ENCODE measurements at places on chromosomes 12 and 14.
A peak's percentile ranks its signal among the peaks of the same experiment; 100 is the strongest.

GRCh38 chr14:38960946-38961531, 142.0 kb downstream of the SEC23A start:
- no peak overlapping the region for H3K27ac ChIP-seq
- no peak for DNase-seq
- H3K4me1 ChIP-seq = no peaks in the 10 kb centered on the region
- H3K36me3 ChIP-seq = no peaks in the 10 kb centered on the region
- no peak overlapping the region for H3K4me3 ChIP-seq

GRCh38 chr12:128365651-128366231, 98.8 kb downstream of the TMEM132C start:
- H3K36me3 ChIP-seq = no peaks in the 10 kb centered on the region
- H3K4me1 ChIP-seq = no peaks in the 10 kb centered on the region
- no peak overlapping the region for H3K27ac ChIP-seq

- DNase-seq = no peak
- no peaks in the 10 kb centered on the region for H3K36me3 ChIP-seq
- no peaks in the 10 kb centered on the region for H3K4me1 ChIP-seq
- H3K27me3 ChIP-seq = no peaks in the 10 kb centered on the region
- H3K27ac ChIP-seq = no peak overlapping the region
Measured at GRCh38 chr12:19852100-19852855, 413.0 kb downstream of the AEBP2 start.

DNA sequence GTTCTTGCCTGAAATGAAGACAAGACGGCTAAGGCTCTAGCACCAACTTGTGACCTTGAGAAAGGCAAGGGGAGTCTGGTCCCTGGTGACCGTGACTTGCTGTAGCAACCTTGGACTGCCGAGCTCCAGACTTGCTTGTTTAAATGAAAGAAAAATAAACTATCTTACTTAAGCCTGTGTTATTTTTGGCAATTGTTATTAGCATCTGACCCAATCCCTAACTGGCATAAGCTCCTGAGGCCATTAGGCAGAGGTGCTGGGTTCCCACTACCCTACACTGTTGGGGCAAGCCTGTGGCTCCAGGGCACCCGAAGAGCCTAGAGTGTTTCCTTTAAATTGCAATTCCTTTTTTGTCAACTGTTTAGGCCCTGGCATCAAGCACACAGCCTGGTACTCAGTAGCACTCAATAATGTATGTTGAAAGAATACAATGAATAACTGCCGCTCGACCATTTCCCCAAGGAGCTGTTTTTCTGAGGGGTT, 106.9 kb upstream of the HIF1A start:
- H3K4me1 ChIP-seq = peaks cover 48% of the 10 kb centered on the region
- H3K4me3 ChIP-seq = no peak overlapping the region
- H3K27me3 ChIP-seq = no peaks in the 10 kb centered on the region

GRCh38 chr12:68601767-68602166, 8.9 kb upstream of the RAP1B start:
- no peak for DNase-seq
- no peak overlapping the region for H3K4me3 ChIP-seq
- no peaks in the 10 kb centered on the region for H3K36me3 ChIP-seq
- no peak overlapping the region for H3K27ac ChIP-seq
- H3K4me1 ChIP-seq = no peaks in the 10 kb centered on the region

GRCh38 chr12:63150713-63151622, at the start of gene AVPR1A:
TSS of gene AVPR1A (minus strand) at chr12:63151201. CDS start at chr12:63150836, 365 bp downstream.
- H3K36me3 ChIP-seq = no peaks in the 10 kb centered on the region
- no peaks in the 10 kb centered on the region for H3K27me3 ChIP-seq
- peaks cover 27% of the 10 kb centered on the region for H3K4me1 ChIP-seq
- DNase-seq = no peak

- DNase-seq = no peak
- no peak overlapping the region for H3K4me3 ChIP-seq
- no peaks in the 10 kb centered on the region for H3K27me3 ChIP-seq
- no peak overlapping the region for H3K27ac ChIP-seq
- H3K4me1 ChIP-seq = no peaks in the 10 kb centered on the region
Measured at GRCh38 chr12:78820946-78821345, 43.6 kb upstream of the SYT1 start.

GRCh38 chr14:96239711-96240141, 16.3 kb upstream of the BDKRB1 start:
- H3K27me3 ChIP-seq = no peaks in the 10 kb centered on the region
- DNase-seq = no peak
- H3K27ac ChIP-seq = no peak overlapping the region
- no peak overlapping the region for H3K4me3 ChIP-seq
- no peaks in the 10 kb centered on the region for H3K4me1 ChIP-seq
- peaks cover 15% of the 10 kb centered on the region for H3K36me3 ChIP-seq

GRCh38 chr14:100375266-100375962, 52.3 kb downstream of the SLC25A47 start:
- H3K27ac ChIP-seq = peak overlapping the region; percentile 90
- H3K36me3 ChIP-seq = no peaks in the 10 kb centered on the region
- peak overlapping the region; percentile 72 for H3K4me3 ChIP-seq
- peaks cover 70% of the 10 kb centered on the region for H3K4me1 ChIP-seq
- DNase-seq = peak; percentile 18

- DNase-seq = peak; percentile 8
- no peaks in the 10 kb centered on the region for H3K27me3 ChIP-seq
- H3K4me3 ChIP-seq = no peak overlapping the region
- no peak overlapping the region for H3K27ac ChIP-seq
- no peaks in the 10 kb centered on the region for H3K4me1 ChIP-seq
Measured at GRCh38 chr12:104108755-104109445, 29.1 kb downstream of the NFYB start.

- H3K4me3 ChIP-seq = no peak overlapping the region
- DNase-seq = no peak
- H3K4me1 ChIP-seq = no peaks in the 10 kb centered on the region
- H3K36me3 ChIP-seq = no peaks in the 10 kb centered on the region
- no peaks in the 10 kb centered on the region for H3K27me3 ChIP-seq
Measured at GRCh38 chr12:73815072-73815645, 722.5 kb upstream of the ATXN7L3B start.

DNA sequence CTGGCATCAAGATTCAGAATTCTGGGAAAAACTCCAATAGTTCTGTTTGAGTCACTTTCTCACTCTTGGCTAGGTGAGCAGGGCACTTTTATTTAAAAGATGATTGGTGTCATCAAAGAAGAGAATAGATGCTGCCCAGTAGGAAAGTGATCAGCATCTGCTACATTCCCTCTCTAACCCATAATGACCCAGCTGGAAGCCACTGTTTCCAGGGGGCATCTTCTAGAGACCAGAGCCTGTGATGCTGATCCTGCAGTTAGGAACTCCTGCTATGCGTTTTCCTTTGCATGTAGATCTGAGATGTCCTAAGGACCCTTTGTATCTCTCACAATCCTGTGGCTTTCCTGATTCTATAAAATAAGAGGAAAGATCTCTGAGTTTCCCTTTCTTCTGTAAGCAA, 79.9 kb upstream of the TMTC1 start:
- H3K4me1 ChIP-seq = no peaks in the 10 kb centered on the region
- H3K27ac ChIP-seq = no peak overlapping the region
- H3K4me3 ChIP-seq = no peak overlapping the region
- no peaks in the 10 kb centered on the region for H3K27me3 ChIP-seq

GRCh38 chr14:103696466-103697071, 18.7 kb downstream of the XRCC3 start:
- no peak overlapping the region for H3K4me3 ChIP-seq
- H3K27ac ChIP-seq = peak overlapping the region; percentile 68
- DNase-seq = no peak
- H3K4me1 ChIP-seq = peaks cover 53% of the 10 kb centered on the region

DNA sequence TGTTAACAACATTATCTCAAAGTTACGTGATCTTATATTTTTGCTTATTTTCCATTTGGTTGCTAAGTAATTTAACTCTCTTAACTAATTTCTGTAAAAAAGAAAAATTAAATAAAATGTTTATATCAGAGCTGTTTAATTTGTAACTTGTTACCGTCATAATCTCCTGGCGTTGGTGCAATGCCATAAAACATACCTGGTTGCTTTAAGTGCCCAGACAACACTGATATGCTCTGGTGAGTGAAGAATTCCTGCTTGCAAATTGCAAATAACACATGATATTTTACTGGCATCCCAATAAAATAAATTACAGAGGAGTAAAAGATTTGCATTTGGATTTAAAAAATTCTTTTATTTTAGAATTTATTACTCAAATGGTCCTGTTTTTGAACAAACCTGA, 640.1 kb upstream of the MIS18BP1 start:
- no peaks in the 10 kb centered on the region for H3K27me3 ChIP-seq
- H3K4me1 ChIP-seq = no peaks in the 10 kb centered on the region
- no peak overlapping the region for H3K4me3 ChIP-seq
- H3K27ac ChIP-seq = no peak overlapping the region

DNA sequence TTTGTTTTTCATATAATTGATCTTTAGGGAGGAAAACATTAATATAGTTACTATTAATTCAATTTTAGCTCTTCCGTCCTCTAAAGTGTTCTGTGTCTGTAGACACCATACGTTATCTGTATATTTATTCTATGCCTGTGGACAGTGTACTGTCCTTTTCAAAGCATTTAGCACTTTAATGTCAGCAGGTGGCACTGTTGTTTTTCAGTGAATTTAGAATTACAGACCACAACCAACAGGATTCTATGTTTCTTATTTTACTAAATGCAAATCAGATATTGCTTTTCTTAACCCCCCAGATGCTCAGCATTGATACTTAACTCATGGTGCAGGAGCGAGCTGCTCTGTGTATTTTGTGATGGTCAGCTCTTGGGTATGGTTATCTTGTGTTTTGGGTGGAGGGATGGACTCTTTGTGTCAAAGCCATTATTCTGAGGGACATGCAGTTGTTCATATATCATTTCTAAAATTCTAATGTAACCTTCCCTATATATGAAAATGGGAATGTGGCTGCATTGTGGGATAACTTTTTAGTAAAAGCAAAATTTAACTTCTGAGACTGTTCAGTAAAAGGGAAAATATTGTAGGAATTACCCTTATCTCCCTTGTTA, 65.2 kb downstream of the PAPOLA start:
- H3K27me3 ChIP-seq = no peaks in the 10 kb centered on the region
- H3K4me1 ChIP-seq = no peaks in the 10 kb centered on the region
- H3K36me3 ChIP-seq = no peaks in the 10 kb centered on the region
- H3K27ac ChIP-seq = no peak overlapping the region

GRCh38 chr12:1630133-1630826, 1.2 kb downstream of the WNT5B start:
- H3K36me3 ChIP-seq = peaks cover 8% of the 10 kb centered on the region
- H3K27me3 ChIP-seq = no peaks in the 10 kb centered on the region
- no peak for DNase-seq
- H3K4me1 ChIP-seq = peaks cover 76% of the 10 kb centered on the region
- peak overlapping the region; percentile 59 for H3K27ac ChIP-seq
- H3K4me3 ChIP-seq = peak overlapping the region; percentile 57

DNA sequence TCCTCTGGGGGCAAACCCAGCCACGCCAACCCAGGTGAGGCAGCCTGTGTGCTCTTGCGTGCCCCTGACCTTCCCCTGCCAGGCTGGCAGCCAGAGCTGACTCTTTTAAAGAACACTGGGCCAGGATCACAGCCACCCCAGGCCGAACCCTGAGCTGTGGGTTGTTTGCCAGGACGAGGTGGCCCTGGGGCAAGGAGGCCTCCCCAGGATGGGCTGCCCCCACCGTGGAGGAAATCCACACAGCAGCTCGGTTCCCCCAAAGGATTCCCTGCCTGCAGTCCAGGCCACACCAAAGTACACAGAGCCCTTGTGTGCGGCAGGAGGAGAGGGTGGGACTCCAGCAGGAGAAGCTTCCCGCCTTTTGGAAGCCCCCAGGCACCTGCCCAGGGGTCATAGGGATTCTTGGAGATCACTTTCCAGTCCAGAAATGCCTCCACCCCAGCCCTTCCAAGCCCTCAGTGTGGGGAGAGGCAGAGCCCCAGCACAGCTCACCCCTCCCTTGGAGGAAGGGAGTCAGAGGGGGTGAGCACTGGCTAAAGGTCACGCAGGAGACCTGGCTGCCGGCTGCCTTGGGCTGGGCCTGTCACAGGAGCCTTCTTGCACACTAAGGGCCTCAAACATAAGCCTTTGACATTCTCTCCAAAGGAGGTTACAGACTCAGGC, 115.6 kb downstream of the CALM1 start:
- no peak overlapping the region for H3K4me3 ChIP-seq
- H3K36me3 ChIP-seq = no peaks in the 10 kb centered on the region
- no peaks in the 10 kb centered on the region for H3K27me3 ChIP-seq
- no peak for DNase-seq
- peak overlapping the region; percentile 79 for H3K27ac ChIP-seq

DNA sequence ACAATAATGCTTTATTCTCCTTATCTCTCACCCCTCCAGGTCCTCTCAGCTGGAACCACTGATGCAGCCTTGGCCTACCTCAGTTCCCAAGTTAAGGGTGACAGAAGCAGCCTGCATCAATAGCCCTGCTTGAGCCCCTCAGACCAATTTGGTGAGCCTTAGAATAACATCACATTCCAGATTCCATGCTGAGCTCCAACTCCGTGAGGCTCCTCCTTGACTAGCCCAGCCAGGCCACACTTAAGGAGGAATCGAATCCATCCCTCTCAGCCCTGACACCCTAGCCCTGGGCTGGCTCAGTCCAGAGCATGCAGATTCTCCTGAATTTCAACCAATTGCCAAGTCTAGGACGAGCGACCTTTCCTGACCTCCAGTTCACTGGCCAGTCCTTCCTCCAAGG, 91.1 kb downstream of the ARMH4 start:
- H3K27me3 ChIP-seq = no peaks in the 10 kb centered on the region
- H3K4me3 ChIP-seq = no peak overlapping the region
- DNase-seq = no peak

DNA sequence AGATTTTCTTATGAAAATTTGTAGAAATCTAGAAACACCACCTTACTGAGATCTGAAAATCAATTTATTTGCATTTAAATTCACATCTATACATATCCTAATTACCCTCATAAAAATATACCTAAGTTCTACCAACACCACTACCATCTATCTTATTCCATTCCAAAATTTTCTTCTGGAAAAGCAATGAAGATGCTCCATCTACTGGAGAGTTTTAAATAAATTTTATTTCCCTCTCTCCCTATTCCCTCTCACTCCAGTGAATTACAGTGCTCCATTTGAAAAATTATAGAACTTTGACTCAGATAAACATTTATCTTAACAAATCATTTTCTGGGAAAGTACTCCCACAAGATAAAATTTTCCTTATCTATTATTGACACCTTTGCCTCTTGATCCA, 2.3 kb upstream of the C14orf39 start:
- peaks cover 76% of the 10 kb centered on the region for H3K27me3 ChIP-seq
- H3K36me3 ChIP-seq = no peaks in the 10 kb centered on the region
- peaks cover 12% of the 10 kb centered on the region for H3K4me1 ChIP-seq
- no peak overlapping the region for H3K27ac ChIP-seq
- no peak for DNase-seq

GRCh38 chr12:103728323-103728722, 112.7 kb downstream of the NT5DC3 start:
- no peaks in the 10 kb centered on the region for H3K27me3 ChIP-seq
- no peak overlapping the region for H3K27ac ChIP-seq
- no peak overlapping the region for H3K4me3 ChIP-seq
- no peak for DNase-seq

GRCh38 chr12:89710873-89711750, 2.5 kb upstream of the ATP2B1 start:
- no peak overlapping the region for H3K27ac ChIP-seq
- H3K27me3 ChIP-seq = no peaks in the 10 kb centered on the region
- peaks cover 8% of the 10 kb centered on the region for H3K4me1 ChIP-seq
- H3K36me3 ChIP-seq = no peaks in the 10 kb centered on the region
- H3K4me3 ChIP-seq = no peak overlapping the region

GRCh38 chr14:74502236-74503019, 8.9 kb downstream of the ISCA2 start:
- DNase-seq = no peak
- peaks cover 64% of the 10 kb centered on the region for H3K36me3 ChIP-seq
- H3K4me3 ChIP-seq = no peak overlapping the region
- no peak overlapping the region for H3K27ac ChIP-seq

Measured in esophagus squamous epithelium (tissue), 5 donors.